Fibroblast of the aortic adventitia (primary cell): ENCODE measurements at places on chromosomes 7 and 10. TPM values are rescaled to one million over a fixed set of nuclear protein-coding genes. Genes with fewer than 3 reads are reported as not detected.

The GDF10 gene
- 11.1 TPM in 1 of 2 replicates, not detected in the other for total RNA-seq

The OR2A2 gene
- not detected in 2 replicates for total RNA-seq

The PAPOLB gene
- 0.18 TPM in 1 of 2 replicates, not detected in the other for total RNA-seq

The ACSM6 gene
- total RNA-seq: not detected in 2 replicates

The SPAM1 gene
- not detected in 2 replicates for total RNA-seq

The SH3PXD2A gene
- 15.8 and 20.4 TPM in 2 replicates for total RNA-seq

The SYCE1 gene
- 0.09 TPM in 1 of 2 replicates, not detected in the other for total RNA-seq

The CLCN1 gene
- total RNA-seq: 0.16 TPM in 1 of 2 replicates, not detected in the other

The KAZALD1 gene
- 62.4 and 71.5 TPM in 2 replicates for total RNA-seq

The TRIM73 gene
- total RNA-seq: 0.18 and 1.6 TPM in 2 replicates

The LIPF gene
- not detected in 2 replicates for total RNA-seq

The MAGI2 gene
- total RNA-seq: 16.1 and 25.5 TPM in 2 replicates

The UTF1 gene
- not detected in 2 replicates for total RNA-seq
